Effector memory CD4-positive, alpha-beta T cell (primary cell): ENCODE measurements at places on chromosomes 16 and 17.

- no peak for DNase-seq
Observed at GRCh38 chr17:43529947-43530287, 16.2 kb downstream of the ETV4 start.

DNA sequence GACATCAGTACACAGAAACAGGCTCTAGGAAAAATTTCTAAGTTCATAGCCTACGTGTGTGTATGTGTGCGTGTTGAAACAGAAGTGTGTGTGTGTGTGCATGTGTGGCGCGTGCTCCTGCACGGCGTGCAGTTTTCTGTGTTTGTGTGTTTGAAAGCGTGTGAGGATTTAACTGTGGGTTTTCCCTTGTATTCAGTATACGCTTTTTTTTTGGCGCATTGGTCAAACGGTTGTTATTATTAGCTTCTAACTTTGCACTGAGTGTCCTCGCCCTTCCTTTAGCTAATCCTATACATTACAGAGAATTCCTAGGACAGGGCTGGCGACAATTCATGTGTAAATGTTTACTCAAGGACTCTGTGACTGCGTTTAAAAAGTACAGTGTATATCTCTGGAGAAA is 23.0 kb downstream of the TMC6 start:
- DNase-seq = no peak

GRCh38 chr17:81390873-81391255 is 4.4 kb upstream of the BAHCC1 start:
- no peak for DNase-seq

GRCh38 chr16:63978240-63978639 is 1143.6 kb downstream of the CDH11 start:
- DNase-seq = no peak

DNA sequence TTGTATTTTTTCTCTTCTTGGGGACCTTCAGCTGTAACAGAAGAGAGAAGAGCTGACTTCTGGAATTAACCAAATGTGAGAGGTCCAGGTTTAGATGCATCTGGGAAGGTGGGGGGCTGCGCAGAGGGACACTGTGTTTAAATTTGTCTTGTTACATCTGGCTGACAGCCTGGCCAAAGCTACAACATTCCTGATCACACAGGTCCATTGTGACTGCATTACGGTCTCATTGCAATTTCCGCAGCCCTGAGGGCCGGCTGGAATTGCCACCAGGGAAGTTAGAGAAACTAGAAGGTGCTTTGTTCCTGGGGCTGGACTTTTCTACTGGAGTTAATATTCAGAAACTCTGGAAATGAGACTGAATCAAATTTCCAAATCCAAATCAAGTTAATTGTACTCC is 37.9 kb upstream of the LRRC75A start:
- no peak for DNase-seq

GRCh38 chr17:12712941-12713340 is 47.3 kb downstream of the MYOCD start:
- DNase-seq = no peak

DNA sequence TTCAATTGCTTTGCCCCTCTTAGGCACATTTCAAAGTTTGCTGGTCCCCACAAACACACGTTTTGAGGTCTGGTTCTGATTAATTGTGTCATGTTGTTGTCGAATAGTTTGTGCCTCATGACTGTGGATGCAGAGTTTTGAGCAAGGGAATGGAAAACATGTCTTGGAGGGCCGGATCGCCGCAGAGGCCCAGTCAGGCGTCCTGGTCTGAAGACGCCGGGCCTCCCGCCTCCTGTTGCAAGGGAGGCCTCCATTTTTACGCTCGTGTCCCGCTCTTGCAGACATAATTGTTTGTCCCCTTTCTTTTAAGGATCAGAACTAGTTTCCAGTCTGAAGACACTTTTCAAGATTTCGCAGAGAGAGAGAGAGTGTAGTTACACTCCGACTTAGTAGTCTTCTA is 3.2 kb downstream of the NTN1 start:
- DNase-seq = no peak

DNA sequence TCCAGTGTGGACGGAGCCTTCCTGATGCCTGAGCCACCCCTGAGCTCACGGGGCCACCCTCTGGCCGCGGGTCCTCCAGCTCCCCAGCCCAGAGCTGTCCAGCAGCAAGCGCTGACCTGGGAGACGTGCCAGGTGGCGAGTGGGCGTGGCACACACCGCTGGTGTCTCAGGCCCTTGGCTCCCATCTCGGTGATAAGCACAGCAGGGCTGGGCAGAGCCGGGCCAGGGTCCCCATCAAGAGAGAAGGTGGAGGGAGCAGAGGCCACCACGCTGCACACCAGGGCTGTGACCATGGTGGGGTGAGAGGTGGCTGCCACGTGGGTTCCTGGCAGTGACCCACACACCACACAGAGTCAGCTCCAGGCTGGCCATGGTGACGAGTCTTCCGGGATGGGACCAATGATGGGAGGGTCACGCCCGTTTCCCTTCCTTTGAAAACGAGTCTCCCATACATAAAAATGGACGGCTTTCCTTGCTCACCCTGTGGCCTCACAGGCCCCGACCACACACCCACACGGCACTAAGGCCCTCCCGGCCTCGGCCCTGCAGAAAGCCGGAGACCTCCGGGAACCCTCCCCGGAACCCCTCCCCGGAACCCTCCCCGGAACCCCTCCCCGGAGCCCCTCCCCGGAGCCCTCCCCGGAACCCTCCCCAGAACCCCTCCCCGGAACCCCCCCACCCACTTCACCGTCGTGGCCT is 16.8 kb downstream of the UTS2R start:
- no peak for DNase-seq

DNA sequence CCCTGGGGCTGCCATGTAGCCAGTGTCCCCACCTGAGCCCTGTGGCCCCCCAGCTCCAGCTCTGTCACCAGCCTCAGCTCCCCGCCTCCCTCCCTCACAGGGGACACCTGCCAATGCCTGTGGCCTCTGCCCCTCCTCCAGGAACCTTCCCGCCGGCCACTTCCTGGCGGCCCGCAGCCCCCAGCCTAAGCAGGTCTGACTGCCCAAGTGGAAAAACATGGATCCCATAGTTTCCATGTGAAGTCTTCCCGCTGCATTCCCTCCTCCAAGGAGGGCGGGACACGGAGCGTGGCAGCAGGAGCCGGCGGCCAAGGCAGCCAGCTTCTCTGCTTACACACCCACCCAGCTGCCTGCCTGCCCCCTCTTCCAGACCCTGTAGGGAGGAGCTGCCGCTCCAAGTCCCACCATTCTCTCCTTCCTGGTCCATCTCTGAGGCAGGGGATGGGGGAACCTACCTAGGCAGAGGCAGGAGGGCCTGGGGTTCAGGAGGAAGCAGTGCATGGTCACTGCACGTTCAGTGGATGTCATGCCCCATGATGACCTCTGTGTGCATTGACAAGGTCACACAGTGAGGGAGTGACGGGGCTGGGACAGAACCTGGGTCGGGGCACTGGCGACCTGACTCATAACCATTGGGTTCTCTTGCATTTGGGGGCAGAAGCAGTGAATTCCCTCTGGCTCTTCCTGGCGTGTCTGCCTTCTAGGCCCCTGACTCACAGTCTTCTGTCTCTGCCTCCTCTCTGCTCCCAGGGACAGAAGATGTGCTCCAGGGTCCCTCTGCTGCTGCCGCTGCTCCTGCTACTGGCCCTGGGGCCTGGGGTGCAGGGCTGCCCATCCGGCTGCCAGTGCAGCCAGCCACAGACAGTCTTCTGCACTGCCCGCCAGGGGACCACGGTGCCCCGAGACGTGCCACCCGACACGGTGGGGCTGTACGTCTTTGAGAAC is 8.7 kb downstream of the VASN start:
- DNase-seq = no peak

- no peak for DNase-seq
Observed at GRCh38 chr16:66091471-66091891, 275.0 kb upstream of the CDH5 start.

GRCh38 chr16:15985144-15985543 is 35.7 kb downstream of the ABCC1 start:
- no peak for DNase-seq

DNA sequence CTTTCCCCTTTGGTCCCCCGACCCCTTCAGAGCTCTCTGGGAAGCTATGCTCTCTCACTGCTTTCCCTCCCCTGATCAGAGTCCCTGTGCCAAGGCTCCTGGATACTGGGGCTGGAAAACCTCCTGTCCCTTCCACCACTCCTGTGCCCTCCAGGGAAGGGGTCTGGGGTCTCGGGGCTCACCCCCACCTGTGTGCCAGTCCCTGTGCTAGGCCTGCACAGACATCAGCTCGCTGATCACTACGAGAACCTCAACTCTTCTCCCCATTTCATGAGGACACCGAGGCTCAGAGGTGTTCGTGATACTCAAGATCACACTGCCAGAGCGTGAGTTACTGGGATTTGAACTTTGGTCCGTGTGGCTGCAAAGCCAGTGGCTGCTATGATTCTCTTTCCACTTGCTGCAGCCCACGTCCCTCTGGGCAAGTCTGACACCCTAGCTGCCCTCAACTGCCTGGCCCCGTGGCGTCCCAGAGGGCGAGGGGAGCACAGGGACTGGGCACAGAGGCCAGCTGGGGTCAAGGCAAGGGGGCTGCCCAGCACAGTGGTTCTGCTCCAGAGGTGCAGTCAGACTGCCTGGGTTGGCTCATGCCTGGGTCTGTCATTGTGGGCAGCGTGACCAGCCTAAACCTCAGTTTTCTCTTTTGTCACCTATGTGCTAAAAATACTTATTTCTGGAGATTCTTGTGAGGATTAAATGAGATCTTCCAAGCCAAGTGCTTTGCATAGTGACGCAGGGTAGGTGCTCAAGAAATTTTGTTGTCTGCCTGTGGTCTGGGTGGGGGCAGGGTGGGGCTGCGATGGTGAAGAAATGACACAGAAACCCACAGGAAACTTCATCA is 43.8 kb upstream of the TOB1 start:
- DNase-seq = peak; percentile 56
